ENCODE measurements at places on chromosomes 7 and 10. TPM values are rescaled to one million over a fixed set of nuclear protein-coding genes. Genes with fewer than 3 reads are reported as not detected.

BEND7 gene
- 27.6 TPM for total RNA-seq

RBP3 gene
- not detected for total RNA-seq

DNA sequence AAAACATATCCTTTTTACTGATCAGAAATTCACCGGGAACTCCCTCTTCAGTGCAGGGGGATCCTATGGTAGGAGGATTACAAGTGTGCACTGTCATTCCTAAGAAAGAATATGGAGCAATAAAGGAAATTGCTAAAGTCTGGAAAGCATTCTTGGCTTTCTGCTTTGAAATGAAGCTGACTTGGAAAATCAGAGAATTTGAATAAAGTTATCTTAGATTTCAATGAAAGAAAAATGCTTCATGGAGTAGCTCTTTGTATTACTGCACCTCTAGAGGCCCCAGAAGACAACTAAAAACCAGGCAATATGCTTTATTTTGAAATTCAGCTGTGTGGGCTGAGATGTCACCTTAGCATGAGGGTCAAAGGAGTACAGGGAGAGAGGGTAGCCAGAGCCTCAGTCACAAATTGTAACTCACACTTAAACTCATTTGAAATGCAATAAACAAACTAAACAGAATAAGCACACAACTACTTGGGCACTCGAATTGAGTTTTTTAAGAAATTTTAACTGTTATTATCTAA, 102.5 kb downstream of the IMMP2L start:
- DNase-seq, result peak; percentile 17

DNA sequence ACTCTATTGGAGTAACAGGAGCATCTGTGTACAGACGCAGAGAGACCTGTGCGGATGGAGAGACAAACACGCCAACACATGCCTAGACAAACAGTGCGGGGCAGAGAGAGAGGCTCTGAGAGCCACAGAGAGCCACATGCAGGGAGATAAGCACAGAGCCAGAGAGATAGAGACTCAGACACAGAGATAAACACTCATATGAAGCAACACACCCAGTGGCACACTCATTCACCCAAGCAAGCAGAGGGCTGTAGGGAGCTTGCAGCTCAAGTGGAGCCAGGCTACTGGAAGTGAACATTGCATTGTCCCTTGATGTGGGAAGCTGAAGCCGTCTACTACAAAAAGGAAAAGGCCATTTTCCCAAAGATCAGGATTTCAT, 46.6 kb upstream of the PODXL start:
- no peak for DNase-seq

DNA sequence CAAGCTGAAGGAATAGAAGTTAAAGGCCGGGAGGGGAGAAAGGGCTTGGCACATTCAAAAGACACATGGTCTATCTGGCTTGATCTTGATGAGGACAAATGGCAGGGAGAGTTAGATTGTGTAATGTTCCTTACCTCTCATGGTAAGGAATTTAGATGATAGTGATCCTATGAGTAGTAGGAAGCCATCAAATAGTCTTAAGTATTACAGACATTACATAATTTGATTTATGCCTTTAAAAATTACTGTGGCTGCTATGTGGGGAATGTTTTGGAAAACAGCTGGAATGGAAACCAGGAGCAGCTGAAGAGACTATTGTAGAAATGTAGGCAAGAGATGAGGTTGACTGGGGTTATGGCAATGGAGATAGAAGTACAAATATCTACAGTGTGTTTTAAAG, 351.3 kb upstream of the BMPER start:
- DNase-seq, result no peak

- no peak for DNase-seq
These were observed 10.6 kb downstream of the BHLHA15 start for GRCh38 chr7:98221611-98222532.

GRCh38 chr7:129169686-129170440, 18.6 kb upstream of the SMO start:
- no peak for DNase-seq

DNA sequence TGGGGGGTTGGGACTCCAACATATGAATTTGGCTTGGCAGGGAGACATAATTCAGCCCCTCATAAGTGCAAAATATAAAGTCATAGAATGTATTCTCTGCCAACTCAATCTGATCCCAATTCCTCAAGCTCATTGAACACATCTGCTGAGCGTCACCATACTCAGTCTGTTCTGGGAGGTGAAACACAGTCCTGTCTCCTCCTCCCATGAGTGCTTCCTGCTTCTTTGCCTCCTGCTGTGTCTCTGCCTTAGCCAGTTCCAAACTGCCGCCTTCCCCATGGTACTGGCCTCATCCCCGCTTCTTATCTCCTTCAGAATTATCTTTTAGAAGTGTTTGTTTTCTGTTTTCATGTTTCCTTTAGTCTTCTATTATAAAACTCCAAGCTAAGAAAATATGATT, 365.5 kb downstream of the TNS3 start:
- DNase-seq, result no peak

- DNase-seq, result no peak
These were observed 50.0 kb upstream of the INSIG1 start for GRCh38 chr7:155247479-155248365.

DNA sequence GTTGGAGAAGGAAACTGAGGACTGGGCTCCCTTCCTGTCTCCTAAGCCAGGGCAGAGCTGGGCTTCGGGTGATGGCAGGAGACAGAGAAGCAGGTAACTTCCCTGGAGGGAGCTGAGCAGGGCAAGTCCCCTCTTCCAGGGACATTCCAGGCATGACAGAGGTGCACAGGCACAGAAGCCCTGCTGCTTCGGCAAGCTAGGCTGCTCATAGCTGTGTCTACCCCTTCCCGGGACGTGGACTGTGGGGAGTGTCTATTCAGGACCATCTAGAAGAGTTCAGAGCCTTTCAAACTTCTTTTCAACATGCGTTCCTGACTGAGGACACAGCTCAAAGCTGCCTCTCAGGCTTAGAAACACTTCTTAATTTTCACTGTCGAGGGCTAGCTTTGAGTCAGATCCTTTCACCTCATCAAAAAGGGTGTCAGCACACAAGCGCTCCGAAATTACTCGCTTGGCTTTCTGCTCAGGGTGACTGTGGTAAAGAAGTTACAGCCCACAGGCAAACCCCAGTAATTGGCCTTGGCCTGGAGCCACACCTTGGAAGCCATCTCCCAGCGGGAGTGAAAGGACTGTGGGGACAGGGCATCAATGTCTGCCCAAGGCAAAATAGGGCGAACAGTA, 63.7 kb upstream of the STEAP1B start:
- no peak for DNase-seq

ANXA11 gene
- 282 TPM for total RNA-seq

- DNase-seq, result peak; percentile 65
These were observed 54.2 kb downstream of the GUSB start for GRCh38 chr7:65927489-65928448.

DNA sequence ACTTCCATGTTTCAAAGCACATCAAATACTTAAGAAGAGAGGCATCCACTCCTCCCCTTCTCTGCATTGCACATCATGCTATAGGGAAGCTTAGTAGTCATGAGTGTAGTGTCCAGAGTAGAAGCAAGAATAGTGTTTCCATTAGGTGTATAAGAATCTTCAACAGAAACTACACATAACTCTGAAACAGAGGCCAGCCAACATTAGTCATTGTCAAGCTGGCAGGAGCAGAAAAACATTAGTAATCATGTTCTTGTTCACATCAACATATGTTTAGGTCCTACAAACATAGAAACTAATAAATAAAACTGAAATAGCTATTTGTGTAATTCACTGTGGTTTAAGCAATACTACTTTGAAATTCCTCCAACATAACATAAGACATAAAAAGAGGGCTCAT, 370.2 kb downstream of the PPP1R3A start:
- no peak for DNase-seq

EN2 gene
- total RNA-seq, result not detected

AGR3 gene
- 195 TPM for total RNA-seq

DNA sequence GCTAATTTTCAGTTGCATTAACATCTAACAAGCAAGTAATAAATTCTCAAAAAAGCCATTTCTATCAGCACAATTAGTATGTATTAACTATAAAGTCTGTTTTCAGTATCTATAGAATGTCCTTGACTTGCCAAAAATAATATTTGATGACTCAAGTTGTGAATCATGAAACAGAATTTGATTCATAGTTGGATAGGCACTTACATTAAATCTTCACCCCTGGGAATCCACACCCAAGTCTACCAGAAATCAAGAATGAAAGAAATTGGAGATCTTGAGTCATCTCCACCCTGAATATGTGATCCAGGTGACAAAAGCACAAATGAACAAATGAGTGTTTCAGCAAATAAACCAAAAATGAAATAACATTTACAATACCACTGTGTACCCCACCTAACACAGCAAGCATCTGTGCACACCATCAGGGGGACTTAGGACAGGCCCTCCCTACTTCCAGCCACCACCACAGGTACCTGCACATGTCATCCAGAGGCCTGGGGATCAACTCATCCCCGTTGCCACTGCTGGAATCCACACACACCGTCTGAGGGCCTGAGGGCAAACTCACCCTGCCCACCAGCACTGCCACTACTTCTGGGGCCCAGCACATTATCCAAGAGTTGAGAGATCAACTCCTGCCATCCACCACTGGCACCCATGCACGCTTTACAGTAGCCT, 160.1 kb downstream of the MTERF1 start:
- no peak for DNase-seq

DNA sequence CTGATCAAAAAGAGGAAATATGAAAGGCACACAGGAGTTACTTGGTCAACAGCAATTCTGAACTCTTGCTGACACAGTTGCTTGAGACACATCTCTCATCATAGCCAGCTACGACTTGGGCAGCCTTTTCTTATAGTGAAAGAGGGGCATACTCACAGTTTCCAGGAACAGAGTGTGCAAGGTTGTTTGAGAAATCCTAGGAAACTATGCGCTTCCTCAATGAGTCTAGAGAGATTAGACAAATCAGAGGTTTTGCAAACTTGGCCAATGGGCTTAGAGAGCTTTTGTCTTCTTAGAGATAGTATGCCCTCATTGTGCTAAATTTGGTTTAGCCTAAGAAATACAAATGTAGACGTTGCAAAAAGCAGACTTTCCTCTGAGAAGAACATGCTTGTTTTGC, 370.4 kb downstream of the HGF start:
- DNase-seq, result no peak

- no peak for DNase-seq
These were observed at the start of gene TAS2R5 for GRCh38 chr7:141789917-141790316. Gene TAS2R5, plus strand, starts transcription at chr7:141790217. Its CDS starts 145 bp downstream, at chr7:141790362.

PIP gene
- 37.1 TPM for total RNA-seq

GRCh38 chr10:113073549-113074189, 123.6 kb downstream of the TCF7L2 start:
- DNase-seq, result peak; percentile 36

GRCh38 chr10:59668096-59668495, 41.6 kb downstream of the SLC16A9 start:
- peak; percentile 11 for DNase-seq

- peak; percentile 88 for DNase-seq
These were observed 64.4 kb downstream of the NRBF2 start for GRCh38 chr10:63197344-63198092.

DNA sequence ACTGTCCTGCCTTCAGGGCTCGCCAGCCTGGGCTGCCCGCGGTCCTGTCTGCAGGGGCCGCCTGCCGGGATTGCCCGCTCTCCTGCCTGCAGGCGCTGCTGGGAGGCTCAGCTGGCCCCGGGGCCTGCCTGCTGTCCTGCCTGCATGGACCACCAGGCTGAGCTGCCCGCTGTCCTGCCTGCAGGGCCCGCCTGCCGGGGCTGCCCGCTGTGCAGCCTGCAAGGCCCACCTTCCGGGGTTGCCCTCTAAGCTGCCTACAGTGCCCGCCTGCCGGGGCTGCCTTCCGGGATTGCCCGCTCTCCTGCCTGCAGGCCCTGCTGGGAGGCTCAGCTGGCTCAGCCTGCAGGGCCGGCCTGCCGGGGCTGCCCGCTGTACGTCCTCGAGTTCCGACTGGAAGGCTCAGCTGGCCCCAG, 164.4 kb downstream of the GLRX3 start:
- no peak for DNase-seq

DNA sequence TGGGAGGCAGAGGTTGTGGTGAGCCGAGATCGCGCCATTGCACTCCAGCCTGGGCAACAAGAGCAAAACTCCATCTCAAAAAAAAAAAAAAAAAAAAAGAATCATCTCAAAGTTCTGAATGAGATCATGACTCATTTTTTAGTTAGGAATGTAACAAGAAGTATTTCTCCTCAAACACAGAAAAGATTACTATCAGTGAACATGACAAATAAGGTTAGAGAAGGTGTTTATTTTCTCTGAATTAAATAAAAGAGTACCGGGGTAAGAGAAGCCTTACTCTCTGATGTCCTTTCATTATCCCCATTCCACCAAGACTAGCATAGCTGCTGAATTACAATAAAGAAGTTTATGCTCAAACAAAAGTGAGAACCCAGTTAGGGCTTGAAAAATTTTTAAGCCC, 50.1 kb downstream of the IPMK start:
- no peak for DNase-seq

MRPS17 gene
- 12.7 TPM for total RNA-seq

DNA sequence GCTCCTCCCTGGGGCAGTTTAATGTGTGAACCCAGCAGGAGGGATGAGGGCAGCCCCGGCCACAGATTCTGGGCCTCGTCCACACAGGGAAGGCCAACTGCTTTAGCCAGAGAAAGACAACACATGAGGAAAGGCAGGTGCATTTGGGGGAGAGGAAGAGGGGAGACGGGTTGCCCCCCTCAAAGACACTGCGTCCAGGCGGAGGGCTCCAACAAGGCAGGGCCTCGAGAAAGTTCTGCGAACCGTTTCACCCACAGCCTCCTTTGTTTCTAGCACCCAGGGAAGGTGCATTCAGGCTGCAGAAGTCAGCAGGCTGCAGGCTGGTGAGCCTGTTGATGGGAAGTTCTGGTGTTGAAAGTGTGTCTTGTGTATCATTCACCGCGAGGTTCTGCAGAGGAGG, 10.1 kb downstream of the FOXL3 start:
- no peak for DNase-seq

STEAP4 gene
- 71.9 TPM for total RNA-seq

GRCh38 chr10:123967626-123968243, 76.1 kb upstream of the CPXM2 start:
- peak; percentile 60 for DNase-seq

SORCS3 gene
- total RNA-seq, result 0.14 TPM

DNA sequence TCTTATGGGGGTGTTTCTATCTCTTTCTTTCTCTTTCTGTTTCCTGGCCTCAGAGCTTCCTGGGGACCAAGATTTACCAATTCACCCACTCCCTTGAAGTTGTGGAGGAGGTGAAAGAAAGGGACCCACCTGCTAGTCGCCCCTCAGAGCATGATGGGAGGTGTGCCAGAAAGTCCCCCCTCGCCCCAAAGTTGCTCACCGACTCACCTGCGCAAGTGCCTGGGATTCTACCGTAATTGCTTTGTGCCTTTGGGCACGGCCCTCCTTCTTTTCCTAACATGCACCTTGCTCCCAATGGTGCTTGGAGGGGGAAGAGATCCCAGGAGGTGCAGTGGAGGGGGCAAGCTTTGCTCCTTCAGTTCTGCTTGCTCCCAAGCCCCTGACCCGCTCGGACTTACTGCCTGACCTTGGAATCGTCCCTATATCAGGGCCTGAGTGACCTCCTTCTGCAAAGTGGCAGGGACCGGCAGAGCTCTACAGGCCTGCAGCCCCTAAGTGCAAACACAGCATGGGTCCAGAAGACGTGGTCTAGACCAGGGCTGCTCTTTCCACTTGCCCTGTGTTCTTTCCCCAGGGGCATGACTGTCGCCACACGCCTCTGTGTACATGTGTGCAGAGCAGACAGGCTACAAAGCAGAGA, 12.2 kb downstream of the AQP1 start:
- DNase-seq, result peak; percentile 5

All from lung (tissue), 17 donors.